ENCODE measurements at places on chromosomes 5 and 9.

DNA sequence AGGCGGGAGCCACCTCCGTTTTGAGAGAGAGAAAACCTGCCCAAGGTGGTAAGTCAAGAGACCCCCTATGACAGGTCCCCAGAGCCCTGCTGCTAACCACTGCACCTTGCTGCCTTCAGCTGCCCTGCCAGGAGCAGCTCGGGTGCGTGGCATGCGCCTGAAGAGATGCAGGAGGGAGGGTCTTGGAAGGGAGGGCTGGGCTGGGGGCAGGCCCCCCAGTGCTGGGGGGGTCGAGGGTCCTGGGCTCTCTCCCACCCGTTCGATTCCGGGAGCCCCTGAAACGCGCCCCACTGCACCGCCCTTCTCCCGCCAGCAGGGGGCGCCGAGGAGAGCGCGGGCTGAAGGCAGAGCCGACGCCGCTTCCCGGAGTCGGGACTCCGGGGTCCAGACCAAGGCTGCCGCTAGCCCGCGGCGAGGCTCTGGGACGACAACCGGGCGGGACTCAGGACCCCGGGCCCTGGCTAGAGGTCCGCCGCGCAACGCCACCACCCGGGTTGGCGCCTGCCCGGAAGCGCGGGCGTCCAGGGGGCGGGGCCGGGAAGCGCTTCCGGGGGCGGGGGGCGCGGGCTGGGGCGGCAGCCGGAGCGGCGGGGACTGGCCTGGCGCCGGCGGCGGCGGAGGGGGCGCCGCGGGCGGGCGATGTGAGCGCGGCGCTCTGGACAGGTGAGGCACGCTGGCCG, at the start of gene ZBTB34:
TSS of gene ZBTB34 (plus strand) at position 563 of the 680 bp plus-strand sequence. CDS start 18,761 bp downstream, outside the sequence.
- peak; percentile 82 for DNase-seq

DNA sequence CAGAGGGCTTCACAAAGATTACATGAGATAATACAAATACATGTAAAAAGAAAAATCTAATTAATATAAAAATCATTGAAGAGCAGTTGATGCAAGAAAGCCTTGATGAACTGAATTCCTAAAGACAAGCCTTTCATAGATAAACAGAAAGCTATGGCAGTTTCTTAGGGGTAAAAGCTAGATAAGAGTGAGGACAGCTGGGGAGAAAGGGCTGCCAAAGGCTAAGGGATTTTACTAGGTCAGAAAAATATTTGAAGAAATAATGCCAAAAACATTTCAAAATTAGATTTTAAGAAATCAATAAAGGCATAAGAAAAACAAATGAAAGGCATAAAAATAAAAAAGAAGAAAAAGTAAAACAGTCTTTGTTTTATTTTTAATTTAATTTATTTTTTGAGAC, 107.9 kb upstream of the ZNF366 start:
- no peak for DNase-seq

GRCh38 chr5:157076558-157076957, 17.6 kb upstream of the HAVCR1 start:
- no peak for DNase-seq

DNA sequence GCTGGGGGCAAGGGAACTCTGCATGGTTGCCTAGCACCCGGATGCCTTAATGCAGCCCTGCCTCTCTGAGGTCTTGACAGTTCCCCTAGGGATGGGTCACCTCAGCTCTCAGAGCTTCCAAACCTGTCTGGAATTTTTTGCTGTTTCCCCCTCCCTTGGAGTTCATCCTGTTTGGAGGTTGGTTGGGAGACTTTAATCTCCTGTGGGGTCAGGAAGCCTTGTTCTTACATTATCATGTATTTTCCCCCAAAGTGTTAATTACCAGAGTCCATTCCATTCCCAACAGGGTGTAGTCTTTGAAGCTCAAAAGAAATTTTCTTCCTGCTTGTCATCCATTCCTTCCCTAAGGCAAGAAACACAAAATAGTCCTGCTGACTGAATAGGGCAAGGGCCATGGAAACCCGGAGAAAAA, 150.3 kb upstream of the SPRY4 start:
- DNase-seq = no peak

GRCh38 chr5:151568036-151568435, 23.1 kb downstream of the FAT2 start:
- DNase-seq = no peak

DNA sequence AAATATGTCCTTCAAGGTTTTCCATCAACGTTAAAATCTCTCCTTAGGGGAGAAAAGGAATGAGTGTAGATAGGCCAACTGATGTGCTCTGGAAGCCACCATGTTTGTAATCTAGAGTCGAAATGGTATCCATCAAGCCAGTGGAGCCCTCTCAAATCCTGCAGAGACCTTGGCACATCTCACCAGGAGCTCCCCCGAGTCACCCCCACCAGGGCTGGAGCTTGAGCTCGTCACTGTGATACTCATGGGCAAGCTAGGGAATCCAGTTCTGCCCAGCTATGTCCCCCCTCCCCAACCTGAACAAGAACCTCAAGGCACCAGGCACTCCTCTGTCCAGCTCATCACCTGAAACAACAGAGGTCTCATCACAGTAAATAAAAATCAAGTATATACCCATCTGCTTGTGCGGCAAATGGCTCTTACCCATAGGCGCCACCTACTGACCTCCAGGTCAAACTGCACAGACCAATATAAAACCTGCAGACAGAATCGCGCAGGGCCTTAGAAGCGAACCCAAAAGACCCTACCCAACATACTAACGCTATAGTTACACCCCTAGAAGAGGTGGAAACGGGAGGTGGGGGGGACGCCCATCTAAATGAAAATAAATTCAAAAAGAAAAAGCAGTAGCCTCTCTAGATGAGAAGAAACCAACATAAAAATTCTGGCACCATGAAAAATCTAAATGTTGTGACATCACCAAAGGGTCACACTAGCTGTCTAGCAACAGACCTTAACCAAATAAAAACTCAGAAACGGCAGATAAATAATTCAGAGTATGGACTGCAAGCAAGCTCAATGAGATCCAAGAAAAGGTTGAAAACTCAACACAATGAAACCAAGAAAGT, 75.0 kb downstream of the TTC39B start:
- DNase-seq = peak; percentile 51

GRCh38 chr5:78065663-78066062, 228.8 kb downstream of the AP3B1 start:
- peak; percentile 23 for DNase-seq

- no peak for DNase-seq
Observed at GRCh38 chr5:3265936-3266335, 329.7 kb upstream of the IRX1 start.

DNA sequence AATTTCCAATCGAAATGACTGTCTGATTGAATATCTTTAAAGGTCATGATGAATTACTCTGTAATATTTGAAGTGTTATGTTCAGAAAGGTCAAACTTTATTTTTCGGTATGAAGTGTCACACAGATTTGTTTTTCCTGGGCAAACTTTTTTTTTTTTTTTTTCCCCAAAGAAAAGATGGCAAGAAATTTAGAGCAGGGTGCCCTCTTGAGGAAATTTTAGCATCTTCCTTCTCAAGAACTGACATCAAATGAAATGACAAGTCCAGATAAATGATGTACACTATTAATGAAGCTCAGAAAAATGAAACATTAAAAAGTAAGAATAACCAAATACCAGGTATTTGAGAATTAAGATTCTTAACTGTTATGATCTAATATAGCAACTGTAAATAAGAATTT, 123.6 kb downstream of the INVS start:
- DNase-seq = peak; percentile 54

GRCh38 chr9:133725886-133726285, 12.3 kb downstream of the SARDH start:
- no peak for DNase-seq

DNA sequence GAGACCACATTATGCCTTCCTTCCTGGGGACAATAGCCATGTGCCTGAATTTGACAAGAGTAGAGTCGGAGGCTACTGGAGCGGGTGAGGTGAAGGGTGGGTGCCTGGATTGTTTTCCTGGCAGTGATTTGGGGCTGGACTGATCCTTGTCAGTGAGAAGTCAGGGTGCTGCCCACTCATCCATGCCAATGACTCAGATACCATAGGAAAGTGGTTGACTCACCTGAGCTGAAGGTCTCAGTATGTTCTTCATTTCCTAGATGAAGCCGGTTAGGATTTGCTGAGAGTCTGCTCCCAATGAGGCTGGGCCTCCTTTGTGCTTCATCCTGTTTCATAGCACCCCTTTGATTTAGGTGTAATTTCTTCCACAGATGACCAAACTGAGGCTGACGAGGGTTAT, 366.0 kb downstream of the KDM4C start:
- no peak for DNase-seq

- DNase-seq = no peak
Observed at GRCh38 chr5:956941-957747, 51.5 kb upstream of the NKD2 start.

DNA sequence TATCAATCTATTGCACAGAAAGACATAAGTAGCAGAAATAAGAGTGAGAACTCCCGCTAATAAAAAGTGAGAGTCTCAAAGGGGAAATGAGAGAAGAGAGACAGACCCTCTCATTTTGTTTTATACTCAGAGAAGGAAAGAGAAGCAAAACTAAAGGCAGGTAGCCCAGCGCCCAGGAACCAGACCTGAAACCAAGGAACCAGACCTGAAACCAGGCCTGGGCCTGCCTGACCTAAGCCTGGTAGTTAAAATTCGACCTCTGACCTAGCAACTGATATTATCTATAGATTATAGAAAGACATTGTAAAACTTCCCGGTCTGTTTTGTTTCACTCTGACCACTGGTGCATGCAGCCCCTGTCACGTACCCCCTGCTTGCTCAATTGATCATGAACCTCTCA, 134.5 kb upstream of the SEMA6A start:
- DNase-seq = no peak

GRCh38 chr9:76302947-76303550, 91.2 kb downstream of the RFK start:
- peak; percentile 56 for DNase-seq

DNA sequence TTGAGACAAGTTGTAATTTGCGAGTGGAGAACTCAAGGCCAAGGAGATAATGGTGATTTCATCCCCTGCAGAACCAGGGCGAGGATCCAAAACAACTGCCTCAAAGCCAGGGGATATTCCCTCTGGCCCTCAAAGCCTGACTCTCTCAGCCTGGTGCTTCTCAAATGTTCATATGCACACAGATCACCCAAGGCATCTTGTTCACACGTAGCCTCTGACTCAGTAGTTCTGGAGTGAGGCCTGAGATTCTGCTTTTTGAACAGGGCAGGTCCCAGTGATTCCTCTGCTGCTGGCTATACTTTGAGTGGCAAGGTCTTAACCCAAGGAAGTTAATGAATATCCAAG, 30.2 kb upstream of the WWC1 start:
- no peak for DNase-seq

GRCh38 chr5:80192507-80193241, 63.2 kb downstream of the SERINC5 start:
- peak; percentile 84 for DNase-seq

GRCh38 chr9:127802576-127803443, at the start of gene FPGS:
Gene FPGS, plus strand, starts transcription at chr9:127802882. Its CDS starts 43 bp downstream, at chr9:127802925.
- DNase-seq = peak; percentile 90

DNA sequence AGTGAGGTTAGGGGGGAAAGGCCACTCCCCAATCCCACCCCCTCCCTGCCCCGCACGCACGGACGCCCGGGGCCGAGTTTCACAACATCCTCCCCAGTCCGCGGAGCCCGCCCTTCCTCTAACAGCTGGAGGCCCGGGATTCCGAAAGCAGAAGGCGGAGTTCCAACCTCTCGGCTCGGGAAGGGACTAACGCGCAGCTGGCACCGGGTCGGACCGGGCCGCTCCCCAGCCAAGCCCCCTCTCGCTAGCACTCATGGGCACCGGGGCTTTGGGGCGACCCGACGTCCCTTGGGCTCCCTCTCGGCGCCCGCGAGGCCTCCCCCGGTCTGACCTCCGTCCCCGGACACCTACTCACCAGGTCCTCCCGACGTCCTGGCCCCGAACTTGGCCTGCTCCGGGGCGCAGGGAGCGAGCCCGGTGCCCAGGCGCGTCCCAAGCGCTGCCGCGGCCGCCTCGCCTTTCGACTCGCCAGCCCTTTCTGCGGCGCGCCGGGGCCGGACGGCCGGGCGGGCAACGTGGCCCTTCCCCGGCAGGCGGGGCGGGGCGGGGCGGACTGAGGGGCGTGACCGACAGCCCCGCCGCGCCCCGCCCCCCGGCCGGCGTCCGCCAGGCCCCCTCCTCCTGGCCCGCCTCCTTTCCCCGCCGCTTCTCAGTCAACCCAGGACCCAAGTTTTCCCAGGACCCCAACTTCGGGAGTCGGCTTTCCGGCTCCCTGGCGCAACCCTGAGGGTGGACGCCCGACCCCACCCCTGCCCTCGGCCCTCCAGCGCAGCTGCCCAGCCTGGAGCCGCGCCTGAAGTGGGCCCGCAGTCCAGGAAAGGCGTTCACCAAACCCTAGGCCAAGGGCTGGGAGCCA, at the start of gene MGAT1:
TSS of gene MGAT1 (minus strand) at position 482 of the 856 bp plus-strand sequence. CDS start 9,835 bp downstream, outside the sequence.
- peak; percentile 73 for DNase-seq

- no peak for DNase-seq
Observed at GRCh38 chr5:159873680-159874079, 42.6 kb upstream of the ADRA1B start.

DNA sequence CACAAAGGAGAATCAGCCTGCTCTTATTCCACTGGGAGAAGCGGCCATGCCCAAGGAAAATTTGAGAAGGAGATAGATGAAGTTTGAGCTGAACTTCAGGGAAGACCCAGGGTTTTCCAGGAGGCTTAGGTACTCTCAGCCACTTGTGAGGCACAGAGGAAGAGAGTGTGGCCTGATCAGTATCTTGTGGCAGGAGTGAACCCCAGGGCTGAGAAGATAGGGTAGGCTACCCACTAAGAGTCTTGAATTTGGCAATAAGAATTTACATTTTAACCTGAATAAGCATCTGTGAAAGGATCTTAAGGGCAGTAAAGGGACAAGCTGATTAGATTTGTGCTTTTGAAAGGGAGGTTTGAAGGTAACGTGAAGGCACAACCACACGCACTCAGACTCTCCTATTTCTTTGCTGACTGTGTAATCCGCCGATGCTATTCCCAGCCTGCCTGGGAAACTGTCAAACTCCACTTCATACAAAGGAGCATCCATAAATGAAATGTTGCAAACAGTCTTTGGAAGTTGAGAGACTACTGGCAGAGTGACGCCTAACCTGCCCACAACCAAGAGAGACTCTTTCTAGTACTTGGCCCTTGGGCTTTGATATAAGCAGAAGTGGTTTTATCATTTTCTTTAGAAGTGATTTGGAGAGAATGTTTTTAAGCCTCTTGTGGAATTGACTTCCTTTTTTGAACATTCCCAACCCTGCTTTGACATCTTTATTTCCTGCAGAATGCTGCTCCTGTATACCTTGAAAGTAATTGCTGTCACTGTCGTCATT, 108.2 kb upstream of the VCAN start:
- DNase-seq = no peak

- no peak for DNase-seq
Observed at GRCh38 chr5:127056896-127057295, 16.4 kb downstream of the C5orf63 start.

DNA sequence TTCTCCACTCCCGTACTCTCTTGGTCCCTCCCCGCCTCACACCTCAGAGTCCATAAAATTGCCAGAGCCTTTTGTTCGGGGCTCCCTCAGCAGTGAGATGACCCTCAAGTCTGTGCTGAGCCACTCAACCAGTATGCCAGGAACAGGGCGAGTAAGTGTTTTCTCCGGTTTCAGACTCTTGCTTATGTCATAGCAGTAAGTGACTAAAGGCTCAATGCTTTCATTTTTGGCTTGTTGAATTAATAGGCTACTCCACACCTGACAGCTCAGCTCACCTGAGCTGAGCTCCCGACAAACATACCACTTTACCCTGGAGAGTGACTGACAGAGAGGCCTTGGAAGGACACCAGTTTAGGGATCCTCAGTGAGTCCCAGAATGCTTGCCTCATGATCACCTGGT, 30.5 kb downstream of the PCSK1 start:
- no peak for DNase-seq

GRCh38 chr5:86679529-86679928, 61.8 kb downstream of the COX7C start:
- DNase-seq = peak; percentile 58

GRCh38 chr5:74116266-74116665, 490.3 kb downstream of the ARHGEF28 start:
- no peak for DNase-seq

- DNase-seq = no peak
Observed at GRCh38 chr5:142817949-142818431, 47.8 kb downstream of the ARHGAP26 start.

All from NAMALWA (cell line).